ENCODE measurements at places on chromosomes 3 and 15.
A peak's percentile ranks its signal among the peaks of the same experiment; 100 is the strongest.

DNA sequence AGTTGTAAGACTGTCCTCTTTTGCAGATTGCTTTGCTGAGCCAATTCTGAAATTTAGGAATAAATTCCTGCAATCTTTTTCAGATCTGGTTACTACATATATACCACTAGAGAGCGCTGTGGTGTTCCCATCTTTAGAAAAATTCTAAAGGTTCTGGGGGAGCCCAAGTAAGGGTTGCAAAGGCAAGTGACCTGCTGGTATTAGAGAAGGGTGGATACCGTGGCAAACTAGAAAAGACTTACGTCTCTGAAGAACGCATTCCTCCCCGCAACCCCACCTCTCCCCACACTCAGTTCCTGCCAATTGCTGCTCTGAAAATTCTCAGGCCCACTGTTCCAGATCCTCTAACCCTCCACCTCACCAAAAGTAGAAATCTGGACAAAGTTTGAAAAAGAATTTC lies 48.5 kb downstream of the EFHB start:
- DNase-seq: peak; percentile 61

- no peak for DNase-seq
Observed at GRCh38 chr15:87671289-87671688, 585.2 kb downstream of the NTRK3 start.

DNA sequence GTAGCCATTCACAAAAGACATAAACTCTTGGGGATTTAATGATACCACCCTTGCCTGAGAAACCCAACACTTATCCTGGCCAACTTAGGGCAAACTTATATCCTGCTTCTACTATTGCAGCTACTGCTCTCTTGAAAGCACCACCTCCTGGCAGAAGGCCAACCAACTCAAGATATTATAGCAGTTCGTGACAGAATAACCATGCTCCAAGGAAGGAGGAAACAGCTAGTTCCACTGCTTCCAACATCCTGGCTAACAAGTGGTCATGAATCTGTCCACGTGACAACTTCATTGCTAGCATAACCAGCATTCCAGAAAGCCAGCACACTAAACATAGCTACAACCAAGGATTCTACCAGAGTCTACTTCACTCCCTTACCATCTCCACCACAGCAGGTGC lies 1037.5 kb downstream of the TBL1XR1 start:
- DNase-seq: no peak

DNA sequence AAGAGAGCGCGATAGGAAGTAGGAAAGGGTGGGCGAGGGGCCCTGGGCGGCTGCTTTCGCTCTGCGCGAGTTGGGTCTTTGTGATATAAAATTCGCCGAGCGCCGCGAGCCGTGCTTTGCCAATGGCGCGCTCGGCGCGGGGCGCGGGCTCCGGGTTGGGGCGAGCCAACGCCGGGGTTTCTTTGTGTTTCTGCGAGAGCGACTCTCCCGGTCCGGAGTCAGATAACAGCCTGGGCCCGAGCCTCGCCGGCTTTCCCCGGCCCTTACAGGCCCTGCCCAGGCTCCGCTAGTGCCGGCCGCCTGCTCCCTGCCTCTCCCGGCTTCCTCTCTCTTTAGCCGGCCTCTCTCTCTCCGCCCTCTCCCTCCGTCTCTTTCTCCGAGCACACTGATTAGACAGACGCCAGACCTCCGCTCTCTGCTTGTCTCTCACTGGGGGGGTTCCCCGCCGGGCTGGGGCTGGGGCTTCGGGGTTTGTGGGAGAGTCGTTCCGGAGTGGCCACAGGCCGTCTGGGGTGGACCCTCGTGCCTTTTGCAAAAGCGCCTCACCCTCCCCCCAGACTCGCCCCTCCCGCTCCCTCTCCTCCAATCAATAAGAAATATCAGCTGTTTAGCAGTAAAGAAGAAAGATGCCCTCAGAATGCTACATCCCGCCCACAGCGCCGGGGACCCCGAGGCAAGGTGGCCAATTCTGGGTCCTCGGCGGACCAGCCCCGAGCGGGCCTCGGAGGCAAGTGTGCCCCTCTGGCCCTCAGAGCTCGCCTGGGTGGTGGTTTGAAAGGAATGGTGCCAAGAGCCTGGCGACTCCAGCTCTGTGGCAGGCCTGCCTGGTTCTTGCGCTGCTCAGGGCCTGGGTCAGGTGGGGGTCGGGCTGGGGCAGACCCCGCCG lies 2.9 kb downstream of the NR2F2 start:
- DNase-seq: no peak

DNA sequence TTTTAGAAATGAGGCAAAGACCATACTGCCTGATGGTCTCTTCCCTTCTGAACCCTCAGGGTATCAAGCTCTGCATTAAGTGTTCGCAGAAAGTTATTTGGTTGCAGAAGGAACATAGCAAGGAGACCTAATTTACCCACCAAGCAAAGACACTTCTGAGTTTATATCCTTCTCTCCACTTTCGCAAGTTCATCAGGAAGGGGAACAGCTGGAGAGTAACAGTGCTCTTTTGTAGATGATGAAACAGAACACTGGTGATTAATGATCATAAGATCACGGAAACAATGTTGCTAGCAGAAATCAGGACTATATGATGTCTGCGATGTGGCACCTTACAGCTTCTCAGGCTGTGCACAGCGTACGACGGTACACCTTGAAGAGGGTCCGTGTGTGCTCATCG lies 62.1 kb downstream of the NCEH1 start:
- peak; percentile 93 for DNase-seq

DNA sequence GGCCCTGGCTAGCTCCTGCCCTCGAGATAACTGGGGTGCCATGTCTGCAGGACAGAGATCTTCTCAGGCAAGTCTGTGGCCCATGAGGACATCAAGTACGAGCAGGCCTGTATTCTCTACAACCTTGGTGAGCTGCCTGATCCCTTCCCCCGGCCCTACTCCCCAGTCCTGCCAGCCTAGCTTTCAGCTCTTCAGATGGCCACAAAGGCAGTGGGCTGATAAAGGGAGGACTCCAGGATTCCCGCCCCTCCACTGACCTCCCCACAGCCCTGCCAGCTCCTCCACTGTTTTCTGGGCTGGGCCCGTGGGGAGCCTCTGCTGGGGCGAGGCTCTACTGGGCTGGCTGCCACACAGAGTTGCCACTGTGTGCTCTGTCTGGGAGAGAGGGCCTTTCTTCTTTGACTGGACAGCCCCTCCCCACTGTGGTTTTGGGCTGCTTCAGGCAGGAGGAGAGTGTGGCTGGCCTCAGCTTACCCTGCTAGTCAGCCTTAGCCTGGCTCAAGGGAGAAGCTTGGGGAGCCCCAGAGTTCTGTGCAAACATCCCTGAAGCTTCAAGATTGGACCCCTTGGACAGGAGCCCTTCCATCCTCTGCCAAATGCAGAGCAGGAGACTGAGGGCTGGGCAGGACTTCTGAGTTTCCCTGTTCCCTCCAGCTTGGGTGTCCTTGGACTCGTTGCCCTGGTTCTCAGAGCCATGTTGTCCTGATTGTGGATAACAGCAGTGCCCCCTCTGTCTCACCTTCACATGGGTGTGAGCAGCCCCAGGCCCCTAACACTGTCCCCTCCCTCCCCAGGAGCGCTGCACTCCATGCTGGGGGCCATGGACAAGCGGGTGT lies 24.4 kb downstream of the PTPN23 start:
- no peak for DNase-seq

GRCh38 chr15:41979493-41980266 lies 7.3 kb upstream of the EHD4 start:
- DNase-seq: no peak

- DNase-seq: no peak
Observed at GRCh38 chr3:141095546-141095937, 44.4 kb downstream of the SPSB4 start.

- no peak for DNase-seq
Observed at GRCh38 chr3:139620438-139620837, 57.3 kb downstream of the NMNAT3 start.

DNA sequence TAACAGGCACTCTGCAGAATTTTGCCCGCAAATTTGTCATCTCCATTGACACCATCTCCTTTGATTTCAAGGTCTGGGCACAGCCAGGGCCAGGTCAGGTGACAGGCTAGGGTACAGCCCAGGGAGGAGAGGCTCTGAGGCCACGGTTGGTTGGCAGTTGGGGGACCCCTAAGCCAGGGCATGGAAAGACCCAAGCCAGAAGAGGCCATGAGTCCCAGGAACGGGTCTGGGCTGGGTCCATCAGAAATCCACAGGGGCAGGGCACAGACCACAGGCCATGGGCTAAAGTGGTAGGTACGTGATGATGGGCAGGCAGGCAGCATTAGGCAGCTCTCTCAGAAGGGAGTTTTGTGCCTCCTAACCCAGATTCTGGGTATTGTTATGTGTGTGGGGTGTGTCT lies 45.8 kb downstream of the SEMA3G start:
- DNase-seq: no peak

DNA sequence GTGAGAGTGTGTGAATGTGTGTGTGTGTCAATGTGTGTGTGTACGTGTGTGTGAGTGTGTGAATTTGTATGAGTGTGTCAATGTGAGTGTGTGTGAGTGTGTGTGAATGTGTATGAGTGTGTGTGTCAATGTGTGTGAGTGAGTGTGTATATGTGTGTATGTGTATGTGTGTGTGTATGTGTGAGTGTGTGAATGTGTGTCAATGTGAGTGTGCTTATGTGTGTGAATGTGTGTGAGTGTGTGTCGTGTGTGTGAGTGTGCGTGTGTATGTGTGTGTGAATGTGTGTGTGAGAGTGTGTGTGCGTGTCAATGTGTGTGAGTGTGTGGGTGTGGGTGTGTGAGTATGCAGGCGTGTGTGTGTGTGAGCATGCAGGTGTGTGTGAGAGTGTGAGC lies 93.5 kb upstream of the ALDH1A3 start:
- no peak for DNase-seq

GRCh38 chr3:147713234-147714133 lies 304.3 kb downstream of the ZIC1 start:
- no peak for DNase-seq

DNA sequence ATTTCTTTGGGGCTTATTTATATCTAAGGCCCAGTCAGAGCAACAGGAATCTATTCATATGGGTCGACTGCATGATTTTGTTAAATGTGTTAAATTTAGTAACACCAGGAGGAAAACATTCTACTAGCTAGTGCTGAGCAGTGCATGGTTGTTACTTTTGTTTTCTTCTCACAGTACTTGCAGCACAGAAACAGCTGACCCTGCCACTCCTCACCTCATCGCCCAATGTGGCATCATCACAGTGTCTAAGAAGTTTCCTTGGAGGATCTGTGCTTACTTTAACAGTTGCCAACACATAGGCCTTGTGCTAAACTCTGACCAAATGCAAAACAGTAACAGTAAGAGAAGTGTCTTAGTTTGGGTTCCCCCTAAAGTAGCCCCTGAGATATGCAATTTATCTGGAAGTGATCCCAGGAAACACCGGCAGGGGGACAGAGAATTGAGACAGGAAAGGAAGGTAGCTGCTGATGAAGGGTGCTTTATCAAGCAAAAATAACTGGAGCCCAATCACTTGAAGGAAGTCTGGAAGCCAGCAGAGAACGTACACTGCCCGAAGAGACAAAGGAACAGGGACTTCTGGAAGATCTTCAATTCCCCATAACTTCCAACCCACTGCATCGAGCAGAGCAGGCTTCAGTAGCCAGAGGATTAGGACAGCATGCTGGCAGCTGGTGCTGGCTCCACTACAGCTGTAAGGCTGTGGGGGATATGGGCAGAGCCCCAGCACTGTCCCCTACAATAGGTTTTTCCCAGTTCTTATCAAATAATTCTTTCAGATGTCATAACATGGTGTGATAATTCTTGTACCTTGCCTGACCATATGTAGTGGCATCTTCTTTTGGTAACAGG lies 36.0 kb upstream of the ULK4 start:
- DNase-seq: no peak

DNA sequence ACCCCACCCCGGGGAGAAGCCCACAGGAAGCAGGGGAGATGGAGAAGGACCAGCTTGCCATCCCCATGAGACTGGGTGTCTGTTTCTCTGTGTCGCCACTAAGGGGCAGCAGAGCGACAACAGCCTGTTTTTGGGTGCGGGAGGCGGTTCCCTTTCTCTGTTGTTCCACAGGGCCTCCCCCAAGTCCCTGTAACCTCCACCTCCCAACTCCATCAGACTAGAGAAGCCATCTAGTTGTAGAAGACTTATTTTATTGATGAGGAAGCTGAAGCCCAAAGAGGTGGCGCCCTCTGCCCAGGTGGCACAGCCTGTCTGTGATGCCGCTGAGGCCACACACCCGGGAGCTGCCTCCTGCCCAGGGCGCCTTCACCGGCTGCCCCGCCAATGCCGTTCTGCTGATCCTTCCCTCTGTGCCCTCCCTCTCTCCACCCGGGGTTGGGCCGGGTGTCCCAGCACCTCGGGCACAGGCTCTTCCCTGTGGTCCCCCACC lies 3.9 kb upstream of the CCDC9B start:
- DNase-seq: peak; percentile 60

DNA sequence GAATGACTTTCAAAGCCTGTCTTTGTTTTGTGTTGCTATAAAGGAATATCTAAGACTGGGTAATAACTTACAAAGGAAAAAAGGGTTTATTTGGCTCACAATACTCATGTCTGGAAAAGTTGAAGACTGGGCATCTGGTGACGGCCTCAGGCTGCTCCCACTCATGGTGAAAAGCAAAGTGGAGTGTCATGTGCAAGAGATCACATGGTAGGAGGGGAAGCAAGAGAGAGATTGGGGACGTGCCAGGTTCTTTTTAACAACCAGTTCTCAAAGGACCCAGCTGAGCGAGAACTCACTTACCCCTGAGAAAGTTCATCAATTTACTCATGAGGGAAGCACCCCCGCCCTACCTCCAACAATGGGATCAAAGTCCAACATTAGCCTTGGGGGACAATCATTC lies 929.4 kb downstream of the ROBO1 start:
- DNase-seq: no peak

- DNase-seq: no peak
Observed at GRCh38 chr3:195114786-195115599, 156.0 kb downstream of the XXYLT1 start.

DNA sequence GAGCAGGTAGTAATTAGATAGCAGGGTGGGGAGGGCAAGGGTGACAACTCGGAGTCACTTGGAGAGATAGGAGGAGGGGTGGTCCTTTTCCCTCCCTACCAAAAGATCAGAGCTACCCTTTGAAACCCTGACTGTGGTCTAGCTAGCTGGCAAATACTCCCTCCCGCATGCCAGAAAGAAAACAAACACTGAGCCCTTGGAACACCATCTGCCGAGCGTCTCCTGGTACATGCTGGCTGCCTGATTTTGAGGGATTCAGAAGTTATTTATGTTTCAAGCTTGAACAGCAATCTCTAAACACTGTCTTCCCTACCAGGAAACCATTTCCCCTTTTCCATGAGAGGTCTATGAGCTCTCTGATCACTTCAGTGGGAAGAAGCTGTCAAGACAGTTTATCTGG lies 291.6 kb upstream of the CFAP20DC start:
- no peak for DNase-seq
